HS-5 (cell line): ENCODE measurements at places on chromosomes 5 and 9.
A peak's percentile ranks its signal among the peaks of the same experiment; 100 is the strongest.

GRCh38 chr5:82319651-82320376, 41.7 kb upstream of the RPS23 start:
- no peak for DNase-seq

DNA sequence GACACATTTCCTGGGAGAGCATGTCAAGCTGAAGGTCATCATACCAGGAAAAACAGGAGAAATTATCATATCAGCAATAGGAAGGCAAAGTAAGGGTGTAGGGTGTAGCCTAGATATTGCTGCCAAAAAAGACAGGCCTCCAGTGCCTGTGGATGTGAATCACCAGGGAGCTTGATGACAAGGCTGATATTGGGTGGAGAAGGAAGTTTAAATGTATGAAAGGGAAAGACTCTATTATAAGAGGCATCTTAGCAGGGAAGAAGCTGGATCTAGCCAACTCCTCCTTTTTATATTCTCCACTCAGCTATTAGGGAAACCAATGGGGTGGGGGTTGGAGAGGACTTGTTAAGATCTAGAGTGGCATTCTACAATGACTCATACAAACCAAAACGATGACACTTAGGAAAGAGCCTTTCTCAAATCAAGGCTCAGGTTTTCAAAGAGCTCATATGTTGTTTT, 13.4 kb upstream of the TXNDC8 start:
- peak; percentile 77 for DNase-seq

GRCh38 chr9:129783516-129784361, 19.2 kb upstream of the TOR1B start:
- peak; percentile 25 for DNase-seq

GRCh38 chr9:2159521-2160454, 144.6 kb downstream of the SMARCA2 start:
- no peak for DNase-seq

- no peak for DNase-seq
These were observed 358.0 kb downstream of the ENC1 start for GRCh38 chr5:74282490-74282889.

- no peak for DNase-seq
These were observed 130.7 kb downstream of the EDIL3 start for GRCh38 chr5:84253946-84254345.

DNA sequence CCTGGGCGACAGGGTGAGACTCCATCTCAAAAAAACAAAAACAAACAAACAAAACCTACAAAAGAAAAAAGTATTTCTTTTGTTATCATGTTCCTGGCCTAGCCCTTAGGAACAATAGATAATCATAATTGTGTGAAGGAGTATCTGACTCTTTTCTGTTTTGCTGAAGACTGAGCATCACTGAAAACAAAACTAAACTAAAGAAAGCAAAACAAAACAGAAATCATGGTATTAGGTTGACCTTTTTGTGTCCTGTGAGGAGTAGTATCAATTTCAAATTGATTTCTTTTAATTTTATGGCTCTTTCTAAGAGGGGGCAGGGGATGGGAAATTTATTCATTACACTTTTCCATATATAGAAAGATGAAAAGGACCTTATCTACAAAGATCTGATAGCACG, 246.0 kb downstream of the YTHDC2 start:
- no peak for DNase-seq

DNA sequence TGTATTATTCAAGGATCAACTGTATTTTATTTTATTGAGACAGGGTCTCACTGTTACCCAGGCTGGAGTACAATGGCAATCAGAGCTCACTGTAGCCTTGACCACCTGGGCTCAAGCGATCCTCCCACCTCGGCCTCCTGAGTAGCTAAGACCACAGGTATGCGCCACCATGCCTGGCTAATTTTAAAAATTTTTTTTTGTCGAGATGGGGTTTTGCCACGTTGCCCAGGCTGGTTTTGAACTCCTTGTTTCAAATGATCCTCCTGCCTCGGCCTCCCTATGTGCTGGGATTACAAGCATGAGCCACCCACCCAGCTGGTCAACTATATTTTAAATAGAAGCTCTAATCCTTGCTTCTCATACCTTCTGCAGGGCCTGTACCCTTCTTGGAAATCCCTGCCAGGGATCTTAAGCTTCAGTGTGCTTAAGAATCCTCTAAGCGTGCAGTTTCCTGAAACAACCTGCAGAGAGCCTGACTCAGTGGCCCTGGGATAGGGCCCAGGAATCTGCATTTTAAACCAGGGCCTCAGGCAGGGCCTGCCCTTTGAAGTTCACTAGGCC, 2.9 kb downstream of the AKNA start:
- no peak for DNase-seq
